H54 (cell line): ENCODE measurements at places on chromosomes 1 and 21.

- no peak for DNase-seq
Observed at GRCh38 chr21:46585191-46585953, 19.5 kb downstream of the S100B start.

GRCh38 chr1:234213658-234214128 lies 159.6 kb upstream of the COA6 start:
- DNase-seq = no peak

DNA sequence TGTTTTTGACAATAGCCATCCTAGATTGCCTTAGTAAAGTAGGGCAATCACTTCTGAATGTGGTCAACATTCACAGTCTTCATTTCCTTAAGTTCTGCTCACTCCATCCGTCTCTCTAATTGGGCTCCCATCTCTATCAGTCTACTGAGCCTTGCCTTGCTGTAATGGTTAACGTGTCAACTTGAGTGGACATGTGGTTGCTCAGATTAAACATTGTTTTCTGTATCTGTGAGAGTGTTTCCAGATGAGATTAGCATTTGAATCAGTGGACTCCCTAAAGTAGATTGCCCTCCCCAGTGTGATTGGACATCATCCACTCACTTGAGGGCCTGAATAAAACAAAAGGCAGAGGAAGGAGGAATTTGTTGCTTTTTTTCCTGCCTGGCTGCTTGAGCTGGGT lies 26.4 kb downstream of the C1orf216 start:
- DNase-seq = no peak

GRCh38 chr1:155107309-155108264 lies 20.1 kb upstream of the EFNA1 start:
- DNase-seq = no peak

DNA sequence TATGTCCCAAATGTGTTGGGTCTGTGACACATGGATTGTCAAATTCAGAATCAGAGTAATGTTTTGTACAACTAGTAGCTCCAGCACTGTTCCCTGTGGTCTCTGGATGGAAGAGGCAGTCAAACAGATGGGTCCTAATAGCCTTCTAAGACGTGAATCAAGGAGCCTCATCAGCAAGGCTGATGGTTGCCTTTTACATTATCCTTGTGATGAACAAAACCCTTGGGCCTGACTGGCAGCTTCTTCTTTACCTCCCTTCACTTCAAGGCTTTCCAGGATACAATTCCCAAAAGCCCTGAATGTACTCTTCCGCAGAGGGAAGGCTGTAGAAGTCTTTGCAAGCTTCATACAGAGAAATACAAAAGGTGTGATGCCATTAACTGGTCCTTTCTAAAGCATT lies 633.3 kb downstream of the USP25 start:
- no peak for DNase-seq

GRCh38 chr1:87399264-87399663 lies 70.6 kb downstream of the LMO4 start:
- DNase-seq = no peak

DNA sequence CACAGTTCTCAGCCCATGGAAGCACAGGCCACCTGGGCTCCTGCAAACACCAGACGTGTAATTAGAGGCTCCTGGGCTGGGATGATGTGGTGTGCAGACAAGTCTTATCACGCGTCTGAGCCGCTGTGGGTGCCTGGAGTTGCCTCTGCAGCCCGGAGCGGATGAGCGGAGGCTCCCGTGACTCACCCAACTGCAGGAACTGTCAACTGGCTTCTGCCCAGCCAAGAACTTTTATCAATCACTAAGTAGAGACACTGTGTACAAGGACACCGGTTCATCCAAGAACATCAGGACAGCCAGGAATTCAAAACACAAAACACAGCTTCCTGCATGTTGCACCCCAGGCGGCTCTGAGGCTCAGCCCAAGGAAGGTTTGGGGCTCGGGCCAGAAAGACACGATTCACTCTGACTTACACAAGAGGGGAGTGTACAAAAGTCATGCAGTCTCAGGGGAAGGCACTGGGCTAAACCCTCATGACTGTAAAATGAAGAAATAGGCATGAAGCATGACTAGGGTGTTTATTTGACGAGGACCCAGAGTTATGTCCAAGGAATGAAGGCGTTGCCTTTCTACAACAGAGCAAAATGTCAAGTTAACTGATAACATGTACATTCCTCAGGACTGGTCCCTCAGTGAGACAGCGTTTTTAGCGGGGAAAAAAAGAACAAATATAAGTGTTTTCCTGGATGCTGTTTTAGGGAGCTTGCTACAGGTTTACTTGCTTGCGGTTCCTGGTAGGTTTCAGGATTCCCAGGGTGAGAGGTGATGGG lies 21.1 kb downstream of the ERRFI1 start:
- DNase-seq = no peak

GRCh38 chr1:938088-938683 lies 14.5 kb downstream of the SAMD11 start:
- DNase-seq = peak; percentile 88

- no peak for DNase-seq
Observed at GRCh38 chr1:107990606-107991005, 25.6 kb upstream of the VAV3 start.

DNA sequence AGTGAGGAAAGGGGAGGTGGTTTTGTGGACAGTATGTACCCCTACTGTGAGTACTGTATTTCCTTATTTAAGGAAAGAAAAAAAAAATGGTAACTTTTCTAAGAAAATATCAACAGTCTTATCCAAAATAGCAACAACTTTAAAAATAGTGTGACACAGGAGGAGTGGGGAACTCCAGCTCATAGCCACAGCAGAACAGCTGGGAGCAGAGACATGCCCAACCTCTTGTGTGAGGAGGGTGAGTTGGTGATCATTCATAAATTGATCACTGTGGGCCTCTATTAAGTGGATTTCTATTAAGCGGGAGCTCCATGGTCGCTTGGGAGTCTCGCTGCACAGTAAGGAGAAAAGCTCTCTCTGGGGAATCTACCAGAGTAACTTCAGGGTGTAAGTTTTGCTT lies 158.8 kb upstream of the DUSP10 start:
- no peak for DNase-seq

DNA sequence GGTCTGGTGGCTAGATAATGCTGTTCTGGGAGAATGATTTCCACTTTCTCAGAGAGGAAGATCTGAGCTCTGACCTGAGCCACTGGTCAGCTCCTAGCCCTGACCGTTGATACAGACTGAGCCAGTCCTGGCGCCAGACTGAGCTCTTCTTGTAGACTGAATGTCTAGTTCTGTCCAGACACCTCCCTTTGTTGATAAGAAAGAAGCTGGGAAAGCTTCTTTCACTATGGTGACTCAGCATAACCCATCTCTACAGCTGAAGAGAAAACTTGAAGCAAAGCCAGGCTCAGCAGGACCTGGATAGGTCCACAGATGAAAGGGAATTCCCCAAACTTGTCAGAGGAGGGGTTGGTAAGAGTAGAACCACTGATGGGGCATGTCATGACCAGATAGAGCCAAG lies 9.9 kb upstream of the TRABD2B start:
- DNase-seq = no peak
